Left ventricle myocardium superior (tissue), 1 donor: ENCODE measurements at places on chromosomes 1 and 21. TPM values are rescaled to one million over a fixed set of nuclear protein-coding genes. Genes with fewer than 3 reads are reported as not detected.

Gene DYNLT4
- 0.35 TPM for total RNA-seq

Gene ZNF684
- total RNA-seq = 8.6 TPM

Gene MKNK1
- total RNA-seq = 42.5 TPM

Gene ZNF683
- not detected for total RNA-seq

Gene OR2L13
- total RNA-seq = not detected

Gene HORMAD1
- 0.37 TPM for total RNA-seq

Gene HSD3B2
- total RNA-seq = not detected

Gene CFAP107
- total RNA-seq = not detected

Gene ATF3
- total RNA-seq = 14.6 TPM

Gene MYOC
- total RNA-seq = 8.3 TPM

Gene KRTAP21-2
- total RNA-seq = not detected

Gene OR6N1
- total RNA-seq = not detected

Gene AADACL4
- not detected for total RNA-seq

Gene FCRL4
- total RNA-seq = not detected

Gene MTF1
- 12.8 TPM for total RNA-seq

Gene RIPPLY3
- not detected for total RNA-seq

Gene RNU1-1
- 4,234 TPM for total RNA-seq

Gene TEKT2
- total RNA-seq = not detected

Gene IGSF9
- 0.79 TPM for total RNA-seq

Gene FMO2
- total RNA-seq = 53.5 TPM

Gene RGS7
- not detected for total RNA-seq

Gene LHX8
- total RNA-seq = not detected
